ENCODE measurements at places on chromosomes 4 and X.

DNA sequence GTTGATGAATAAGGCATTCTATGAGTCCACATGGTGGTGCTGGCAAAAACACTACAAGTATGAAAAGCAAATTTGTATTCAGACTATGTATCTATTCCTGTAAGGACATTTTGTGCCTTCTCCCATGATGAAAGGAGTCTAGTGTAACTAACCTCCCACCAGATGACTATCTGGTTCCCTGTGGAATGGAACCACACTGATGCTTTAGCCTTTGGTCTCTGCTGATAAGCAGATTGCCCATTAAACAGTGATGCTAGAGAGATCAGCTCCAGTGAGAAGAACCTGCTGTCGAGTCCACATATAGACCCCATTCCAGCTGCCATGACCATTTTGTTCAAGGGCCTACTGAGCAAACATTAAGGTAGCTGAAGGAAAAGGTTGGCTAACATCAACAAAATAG lies 10.5 kb upstream of the THOC2 start:
- no peak for DNase-seq

DNA sequence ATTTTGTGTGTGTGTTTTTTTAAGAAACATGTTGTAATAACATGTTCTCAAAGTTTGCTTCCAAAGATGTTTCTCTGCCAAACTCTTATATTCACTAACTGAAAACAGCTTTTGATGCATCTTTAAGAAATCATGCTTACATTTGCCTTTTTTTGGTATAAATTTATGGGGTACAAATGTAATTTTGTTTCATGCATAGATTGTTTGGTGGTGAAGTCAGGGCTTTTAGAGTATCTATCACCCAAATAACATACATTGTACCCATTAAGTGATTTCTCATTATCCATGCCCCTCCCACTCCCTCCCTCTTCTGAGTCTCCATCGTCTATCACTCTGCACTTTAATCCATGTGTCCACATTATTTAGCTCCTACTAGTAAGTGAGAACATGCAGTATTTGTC lies 30.8 kb downstream of the SPINK2 start:
- no peak for DNase-seq

GRCh38 chr4:53671757-53672156 lies 80.5 kb upstream of the LNX1 start:
- DNase-seq, result no peak

GRCh38 chr4:3418029-3418762 lies 23.6 kb upstream of the HGFAC start:
- DNase-seq, result no peak

DNA sequence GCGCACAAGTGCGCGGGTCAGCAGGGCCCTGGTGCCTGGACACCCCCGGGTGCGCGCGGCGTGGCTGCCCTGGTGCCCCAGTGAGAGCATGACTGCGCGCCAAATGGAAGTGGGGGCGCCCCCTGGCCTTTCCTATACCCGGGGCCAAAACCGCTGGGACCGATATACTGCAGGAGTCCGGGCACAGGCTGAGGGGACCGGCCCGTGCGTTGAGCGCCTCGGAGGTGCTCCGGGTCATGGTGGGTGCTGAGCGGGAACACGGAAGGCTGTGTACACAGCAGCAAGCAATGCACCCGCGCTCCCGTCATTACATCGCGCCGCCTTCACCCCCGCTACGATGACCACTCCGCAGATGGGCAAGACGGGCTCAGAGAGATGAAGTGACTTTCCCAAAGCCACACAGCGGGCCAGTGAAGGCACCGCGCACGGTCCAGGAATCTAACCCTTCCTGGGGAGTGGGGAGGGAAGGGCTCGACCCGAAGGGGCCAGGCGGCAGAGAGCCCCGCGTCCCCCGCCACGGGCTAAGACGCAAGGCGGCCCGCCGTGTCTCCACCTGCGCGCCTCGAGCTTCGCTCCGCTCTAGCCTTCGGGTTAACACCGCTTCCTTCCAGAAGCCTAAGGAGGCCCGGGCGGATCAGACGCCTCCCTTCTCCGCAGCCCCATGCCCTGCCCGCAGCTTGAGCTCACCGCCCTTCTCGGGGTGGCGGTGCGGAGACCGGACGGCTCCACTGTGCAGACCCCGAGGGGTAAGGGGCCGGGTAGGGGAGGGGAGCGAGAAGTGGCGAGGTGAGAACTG lies 11.3 kb downstream of the HMX1 start:
- DNase-seq, result no peak

- DNase-seq, result no peak
Measured at GRCh38 chr4:3760841-3761240, 5.3 kb upstream of the ADRA2C start.

- no peak for DNase-seq
Measured at GRCh38 chrX:132188175-132188574, 31.1 kb downstream of the RAP2C start.

- no peak for DNase-seq
Measured at GRCh38 chr4:76655566-76656479, 220.8 kb downstream of the SHROOM3 start.

- no peak for DNase-seq
Measured at GRCh38 chrX:133922390-133922771, 63.0 kb downstream of the GPC3 start.

GRCh38 chr4:37762294-37762990 lies 64.0 kb upstream of the PGM2 start:
- DNase-seq, result no peak

DNA sequence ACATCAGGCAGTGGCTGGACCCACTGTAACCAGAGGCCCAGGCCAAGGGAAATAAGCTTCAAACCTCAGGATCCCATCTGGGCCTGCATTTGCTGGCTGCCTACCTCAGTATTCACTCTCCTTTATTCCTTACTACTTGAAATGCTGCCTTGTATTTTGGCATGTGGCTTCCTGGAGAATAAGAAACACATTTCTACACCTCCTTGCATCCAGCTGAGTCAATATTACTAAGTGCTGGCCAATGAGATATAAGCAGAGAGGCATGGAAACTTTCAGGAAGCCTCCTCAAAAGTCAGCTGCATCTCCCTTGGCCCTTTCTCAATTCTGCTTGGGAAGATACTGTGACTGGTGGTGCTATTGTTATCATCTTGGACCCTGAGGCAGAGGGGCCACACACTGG lies 59.8 kb upstream of the RELL1 start:
- DNase-seq, result no peak

DNA sequence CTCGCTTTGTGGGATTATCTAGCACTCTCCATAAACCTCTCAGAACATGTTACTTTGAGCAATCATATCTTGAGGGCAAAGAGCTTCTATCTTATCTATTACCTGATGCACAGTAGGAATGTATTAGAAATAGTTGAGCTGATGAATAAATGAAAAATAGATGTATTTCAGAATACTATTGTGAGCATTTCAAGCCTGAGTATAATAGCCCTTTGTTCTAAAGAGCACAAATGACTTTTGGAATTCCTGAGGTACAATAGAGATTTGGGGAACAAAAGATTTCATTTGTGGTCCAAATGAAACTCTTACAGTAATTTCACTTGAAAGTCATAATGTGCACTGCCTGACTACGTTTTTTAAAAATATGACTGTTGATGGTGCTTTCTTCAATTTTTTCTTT lies 159.5 kb downstream of the UGT8 start:
- DNase-seq, result no peak

DNA sequence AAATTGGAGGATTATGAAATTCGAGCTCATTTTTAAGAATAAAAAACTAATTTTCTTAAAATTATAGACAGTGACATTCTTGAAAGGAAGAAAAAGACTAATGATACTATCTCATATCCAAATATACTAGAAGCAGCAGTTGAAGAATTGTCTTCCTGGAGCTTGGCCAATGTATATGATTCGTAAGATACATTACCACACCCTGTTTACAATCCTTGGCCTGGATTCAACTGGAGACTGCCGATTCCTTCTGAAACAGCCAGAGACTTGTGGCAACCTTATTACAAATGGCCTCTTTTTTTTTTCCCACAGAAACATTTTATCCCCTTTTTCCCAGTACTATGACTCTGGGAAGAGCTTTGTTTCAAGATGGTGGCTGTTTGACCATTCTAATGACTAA lies 571.2 kb upstream of the FAT1 start:
- no peak for DNase-seq

GRCh38 chr4:37936889-37937498 lies 23.2 kb upstream of the PTTG2 start:
- DNase-seq, result no peak

GRCh38 chr4:70110917-70111316 lies 43.1 kb upstream of the PRR27 start:
- DNase-seq, result no peak

GRCh38 chrX:134683351-134684005 lies 25.2 kb upstream of the PLAC1 start:
- DNase-seq, result no peak

DNA sequence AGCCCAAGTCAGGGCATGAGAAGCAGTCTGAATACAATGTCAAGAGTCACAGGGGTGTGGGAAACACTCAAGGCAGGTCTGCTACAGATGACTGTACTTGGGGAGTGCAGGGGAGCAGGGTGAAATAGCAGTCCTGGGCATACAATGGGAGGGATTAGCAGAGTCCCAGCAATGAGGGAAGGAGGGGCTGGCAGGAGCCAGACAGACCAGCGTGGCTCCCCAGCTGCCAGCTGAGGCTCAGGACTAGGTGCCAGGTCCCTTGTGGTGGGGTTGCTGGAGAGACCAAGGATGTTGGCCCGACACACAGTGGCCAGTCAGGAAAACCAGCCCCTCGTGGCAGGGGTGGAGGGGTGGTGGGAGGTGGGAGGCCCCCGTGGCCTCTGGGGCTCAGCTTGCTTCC lies 86.6 kb downstream of the RTL5 start:
- DNase-seq, result no peak
